ENCODE measurements at places on chromosomes 6 and 20.

DNA sequence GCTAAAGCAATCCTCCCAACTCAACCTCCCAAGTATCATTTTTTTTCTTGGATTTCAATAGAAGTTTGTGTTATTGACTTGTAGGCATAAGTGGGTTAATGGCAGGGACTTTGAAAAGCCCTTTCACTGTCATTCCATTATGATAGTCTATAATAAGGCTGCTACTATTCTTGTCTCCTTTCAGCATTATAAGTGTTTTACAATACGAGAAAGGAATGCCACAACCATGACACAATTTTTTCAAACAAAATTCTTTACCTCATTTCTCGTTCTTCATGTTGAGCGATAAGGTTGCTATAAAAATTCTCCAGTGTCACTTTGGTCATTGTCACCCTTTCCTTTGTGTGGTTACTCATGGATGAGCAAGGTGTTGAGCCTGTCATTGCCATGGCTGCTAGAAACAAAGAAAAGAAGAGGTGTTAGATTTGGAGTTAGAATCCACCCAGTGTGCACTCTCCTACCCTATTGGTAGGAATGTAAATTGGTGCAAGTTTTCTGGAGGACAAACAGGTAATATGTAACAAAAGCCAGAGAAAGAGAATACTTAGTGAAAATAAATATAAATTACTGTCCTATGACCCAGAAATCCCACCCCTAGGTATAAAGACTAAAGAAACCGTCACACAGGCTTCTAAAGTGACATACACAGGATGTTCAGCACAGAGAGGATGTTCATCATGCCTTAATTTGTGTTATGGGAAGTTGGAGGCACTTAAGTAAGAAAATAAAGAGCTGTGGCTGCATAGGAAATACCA, 7.3 kb downstream of the STK38 start:
- DNase-seq: no peak

- DNase-seq: no peak
These were observed 60.8 kb downstream of the NPEPL1 start for GRCh38 chr20:58753267-58753921.

GRCh38 chr6:109678240-109678639, 12.8 kb downstream of the AK9 start:
- no peak for DNase-seq

DNA sequence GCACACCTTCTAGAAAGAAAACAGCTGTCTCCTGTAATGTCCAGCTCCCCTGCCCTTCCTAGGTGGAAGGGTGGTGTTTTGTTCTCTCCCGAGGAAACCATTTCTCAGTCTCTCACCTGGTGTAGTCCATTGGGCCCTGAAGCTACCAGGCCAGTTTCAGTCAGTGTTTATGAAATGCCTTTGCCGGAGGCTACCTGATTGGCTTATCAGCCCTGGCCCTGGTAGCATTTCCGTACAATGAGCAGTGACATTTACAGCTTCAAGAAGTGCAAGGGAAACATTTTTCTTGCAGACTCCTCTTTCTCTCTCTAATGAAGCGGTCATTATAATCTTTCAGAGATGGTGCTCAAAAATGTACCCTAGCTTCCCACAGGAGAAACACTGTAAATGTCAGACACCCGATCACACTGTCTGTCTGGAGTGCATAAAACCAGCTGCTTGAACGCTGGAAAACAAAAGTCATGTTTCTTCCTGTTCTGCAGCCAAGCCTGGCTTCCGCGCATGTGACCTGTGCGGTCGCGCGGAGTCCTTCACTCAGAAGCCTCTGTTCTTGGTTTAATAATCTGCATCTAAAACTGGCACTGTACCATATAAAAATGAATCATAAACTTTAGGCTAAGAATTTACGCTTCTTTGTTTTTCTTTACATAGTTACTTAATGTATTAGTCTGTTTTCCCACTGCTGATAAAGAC, 28.4 kb upstream of the SAYSD1 start:
- DNase-seq: no peak

DNA sequence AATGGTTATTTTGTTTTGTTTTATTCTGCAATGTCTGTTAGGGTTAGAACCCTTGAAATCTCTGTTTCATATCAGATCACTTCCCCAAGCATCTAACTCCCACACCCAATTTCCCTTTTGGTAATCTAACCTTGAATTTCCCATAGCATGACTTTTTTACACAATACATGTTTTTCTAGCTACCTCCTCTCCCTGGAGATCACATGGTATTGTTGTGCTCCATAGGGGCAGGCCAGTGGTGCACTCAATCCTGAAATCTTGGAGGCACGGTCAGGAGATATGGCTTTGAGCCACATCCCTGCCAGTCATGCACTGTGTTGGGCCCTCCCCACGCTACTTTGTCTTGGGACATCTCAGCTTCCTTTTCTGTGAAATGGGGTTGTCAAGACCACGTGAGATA, 36.7 kb upstream of the NNAT start:
- no peak for DNase-seq
